ENCODE measurements at places on chromosomes 5 and 9. TPM values are rescaled to one million over a fixed set of nuclear protein-coding genes. Genes with fewer than 3 reads are reported as not detected.

ETF1 gene
- total RNA-seq = 56.0 TPM

S100Z gene
- not detected for total RNA-seq

SLC2A6 gene
- total RNA-seq = 4.3 TPM

RETREG1 gene
- not detected for total RNA-seq

RUSC2 gene
- total RNA-seq = 12.7 TPM

All from bronchial smooth muscle cell (primary cell).